ENCODE measurements at places on chromosomes 3 and 15.

- DNase-seq = no peak
These were observed 3.7 kb downstream of the IGF2BP2 start for GRCh38 chr3:185820973-185821758.

DNA sequence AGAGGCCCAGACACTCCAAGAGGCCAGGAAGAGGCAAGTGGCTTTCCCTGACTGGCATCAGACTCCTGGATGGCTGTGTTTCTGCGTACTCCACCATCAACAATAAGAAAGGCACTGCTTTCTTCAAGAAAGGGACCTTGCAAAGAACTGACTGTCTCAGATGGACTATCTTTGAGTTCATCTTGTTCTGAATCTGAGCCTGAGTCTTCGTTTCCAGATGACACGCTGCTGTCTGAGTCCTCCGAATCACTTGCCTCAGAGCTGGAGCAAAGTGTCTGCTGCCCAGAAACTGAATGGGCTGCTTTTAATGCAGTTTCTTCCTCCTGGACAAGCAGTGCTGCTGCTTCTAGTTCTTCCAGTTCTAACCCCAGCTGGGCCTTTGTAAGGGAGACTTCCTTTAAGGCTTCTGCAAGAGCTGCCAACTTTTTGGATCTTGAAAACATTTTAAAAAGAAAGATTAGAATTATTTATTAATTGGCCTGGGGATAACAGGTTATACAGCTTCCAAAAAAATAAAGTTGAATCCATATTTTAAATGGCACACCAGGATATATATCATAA lies 97.8 kb downstream of the SHQ1 start:
- no peak for DNase-seq

DNA sequence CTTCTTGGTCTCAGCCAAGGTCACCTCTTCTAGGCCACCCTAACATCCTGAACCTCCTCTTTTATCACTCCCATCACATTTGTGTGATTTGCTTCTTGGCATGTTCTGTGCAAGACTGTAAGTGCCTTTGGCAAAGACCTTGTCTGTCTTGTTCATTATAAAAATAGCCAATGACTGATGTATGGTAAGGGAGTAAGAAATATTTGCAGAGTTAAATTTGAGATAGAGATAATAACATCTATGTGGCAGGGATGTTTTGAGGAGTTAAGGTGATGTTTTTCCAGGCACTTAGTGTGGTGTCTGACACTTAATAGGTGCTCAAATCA lies 202.3 kb downstream of the CADPS start:
- DNase-seq = no peak

GRCh38 chr3:186261638-186262037 lies 100.4 kb downstream of the DGKG start:
- peak; percentile 42 for DNase-seq

DNA sequence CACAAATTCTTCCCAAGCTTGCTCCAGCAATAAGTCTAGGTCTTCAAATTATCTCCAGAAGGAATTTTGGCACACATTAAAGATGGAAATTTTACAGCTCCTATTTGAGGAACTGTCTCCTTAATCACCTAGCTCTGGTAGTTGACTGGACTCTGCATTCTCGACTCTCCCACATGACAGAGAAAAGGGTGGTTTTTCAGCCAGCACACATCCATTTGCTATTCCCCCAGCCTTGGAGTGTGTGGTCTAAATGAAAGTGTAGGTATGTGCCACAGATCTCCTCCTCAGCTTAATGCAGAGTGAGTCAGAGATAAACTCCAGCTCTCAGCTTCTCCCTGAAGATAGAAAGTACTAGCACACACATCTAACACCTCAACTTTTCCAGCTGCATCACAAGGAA lies 62.2 kb upstream of the ALCAM start:
- DNase-seq = no peak

- no peak for DNase-seq
These were observed 1.6 kb upstream of the CPN2 start for GRCh38 chr3:194352667-194353246.

- DNase-seq = peak; percentile 5
These were observed 8.3 kb downstream of the TMPRSS7 start for GRCh38 chr3:112042842-112043280.

- DNase-seq = peak; percentile 20
These were observed 13.2 kb upstream of the TMEM212 start for GRCh38 chr3:171829841-171830517.

- no peak for DNase-seq
These were observed 619.0 kb downstream of the MECOM start for GRCh38 chr3:169044331-169045113.

All from NCI-H1694 (cell line).